ENCODE measurements at places on chromosomes 5 and 9.

- DNase-seq: no peak
Measured at GRCh38 chr5:138597661-138598400, 22.6 kb upstream of the HSPA9 start.

DNA sequence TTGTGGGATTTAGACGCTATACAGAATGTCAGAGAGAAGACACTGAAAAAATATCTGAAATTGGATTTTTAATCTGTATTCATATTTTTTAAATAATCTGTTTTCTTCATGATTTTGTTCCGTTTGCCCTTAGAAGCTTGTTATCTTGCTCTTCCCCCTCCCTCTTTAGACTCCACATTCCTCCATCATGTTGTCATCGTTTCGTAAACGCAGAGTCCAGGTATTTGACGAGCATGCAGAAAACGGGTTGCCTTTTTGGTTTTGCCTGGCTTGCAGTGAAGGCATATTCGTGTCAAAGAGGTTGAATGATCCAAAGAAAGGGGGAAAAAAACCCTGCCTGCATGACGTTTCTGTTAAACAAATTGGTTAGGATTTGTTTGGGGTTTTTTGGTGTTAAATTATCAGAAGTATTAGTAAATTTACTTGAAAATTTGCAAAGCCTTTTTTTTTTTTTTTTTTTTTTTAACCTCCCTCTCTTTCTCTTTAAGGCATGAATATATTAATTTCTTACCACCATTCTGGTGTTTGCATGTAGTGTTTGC is 2.9 kb downstream of the SPTAN1 start:
- DNase-seq: no peak

DNA sequence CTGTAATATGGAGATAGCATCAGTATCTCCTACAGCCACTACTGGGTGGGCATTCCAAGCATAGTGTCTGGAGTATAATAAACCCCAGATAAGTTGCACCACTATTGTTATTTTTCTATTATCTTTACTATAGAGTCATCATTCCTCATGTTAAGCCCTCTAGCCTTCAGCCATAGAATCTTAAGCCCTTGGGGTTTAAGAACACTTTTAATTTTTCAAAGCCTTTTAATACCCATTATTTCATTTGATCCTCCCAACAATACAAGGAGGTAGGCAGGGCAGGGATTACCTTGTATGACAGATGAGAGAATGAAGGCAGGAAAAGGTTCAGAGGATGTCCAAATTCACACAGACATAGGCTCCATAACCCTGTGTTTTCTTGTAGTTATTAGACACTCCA is 112.5 kb downstream of the EBF1 start:
- no peak for DNase-seq

GRCh38 chr5:55232271-55232984 is 980 bp downstream of the CCNO start:
- DNase-seq: peak; percentile 63

DNA sequence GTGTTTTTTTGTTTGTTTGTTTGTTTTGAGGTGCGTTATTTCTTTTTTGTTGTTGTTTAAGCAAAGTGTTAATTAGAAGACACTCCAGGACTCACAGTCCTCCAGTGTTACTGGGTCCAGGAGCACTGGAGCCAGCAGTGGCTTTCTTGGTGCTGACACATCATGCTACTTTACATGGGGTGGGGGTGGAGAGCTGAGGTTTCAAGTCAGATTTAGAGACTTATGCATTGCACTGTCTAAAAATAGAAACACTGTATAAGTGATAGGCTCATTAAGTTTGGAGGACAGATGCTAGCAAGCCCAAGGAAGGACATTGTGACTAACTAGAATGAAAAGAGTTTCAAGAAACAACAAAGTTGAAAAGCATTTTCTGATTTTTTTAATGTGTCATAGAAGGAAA is 2209.2 kb downstream of the MAT2B start:
- no peak for DNase-seq

- DNase-seq: no peak
Measured at GRCh38 chr9:37028420-37029031, 5.5 kb downstream of the PAX5 start.

DNA sequence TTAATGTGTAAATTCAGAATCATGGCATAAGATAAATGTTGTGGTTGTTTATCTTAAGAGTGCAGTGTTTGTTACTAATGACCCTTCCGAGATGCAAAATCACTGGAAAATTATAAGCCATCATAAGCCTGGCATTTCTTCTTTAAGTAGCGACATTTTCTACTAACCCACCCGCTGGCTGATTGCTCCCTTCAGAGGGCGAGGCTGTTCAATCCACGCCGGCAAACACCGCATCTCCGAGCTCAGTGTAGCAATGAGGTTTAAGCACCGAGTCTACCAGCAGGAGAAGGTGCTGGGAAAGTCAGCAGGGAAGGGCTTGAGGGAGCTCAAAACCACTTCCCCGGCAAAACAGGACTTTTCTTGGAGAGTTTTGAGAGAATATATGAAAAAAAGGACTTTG is 52.7 kb downstream of the AK8 start:
- no peak for DNase-seq

Data from KBM-7 (cell line).